T follicular helper cell (primary cell): ENCODE measurements at places on chromosomes 11 and 22.

DNA sequence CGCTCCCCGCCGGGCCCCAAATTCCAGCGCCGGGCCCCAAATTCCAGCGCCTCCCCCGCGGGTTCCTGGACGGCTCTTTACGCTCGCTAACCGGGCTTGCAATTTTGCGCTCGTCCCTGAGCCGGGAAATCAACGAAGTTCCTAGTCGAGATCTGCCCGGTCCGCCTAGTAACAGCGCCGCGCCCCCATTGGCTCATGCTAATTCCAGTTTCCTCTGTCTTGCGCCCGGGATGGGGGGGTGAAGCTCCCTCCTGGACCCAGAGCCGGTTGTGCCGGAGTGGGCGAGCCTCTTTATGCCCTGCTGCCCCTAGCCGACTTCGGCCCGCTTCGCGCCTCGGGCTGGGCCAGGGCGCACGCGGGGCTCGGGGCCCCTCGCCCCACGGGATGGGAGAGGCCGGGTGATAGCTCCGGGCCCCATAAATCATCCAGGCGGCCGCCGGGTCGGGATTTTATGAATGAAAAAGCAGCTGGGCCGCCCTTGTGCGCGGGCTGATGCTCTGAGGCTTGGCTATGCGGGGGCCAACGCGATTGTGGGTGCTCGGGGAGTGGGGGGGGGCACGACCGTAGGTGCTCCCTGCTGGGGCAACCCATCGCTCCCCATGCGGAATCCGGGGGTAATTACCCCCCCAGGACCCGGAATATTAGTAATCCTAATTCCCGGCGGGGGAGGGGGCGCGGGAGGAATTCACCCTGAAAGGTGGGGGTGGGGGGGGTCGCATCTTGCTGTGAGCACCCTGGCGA, 1.8 kb upstream of the CCND1 start:
- no peak for DNase-seq

GRCh38 chr11:72629266-72629665, 45.0 kb downstream of the PDE2A start:
- DNase-seq = no peak

GRCh38 chr11:96322775-96323641, 20.0 kb downstream of the MAML2 start:
- no peak for DNase-seq

DNA sequence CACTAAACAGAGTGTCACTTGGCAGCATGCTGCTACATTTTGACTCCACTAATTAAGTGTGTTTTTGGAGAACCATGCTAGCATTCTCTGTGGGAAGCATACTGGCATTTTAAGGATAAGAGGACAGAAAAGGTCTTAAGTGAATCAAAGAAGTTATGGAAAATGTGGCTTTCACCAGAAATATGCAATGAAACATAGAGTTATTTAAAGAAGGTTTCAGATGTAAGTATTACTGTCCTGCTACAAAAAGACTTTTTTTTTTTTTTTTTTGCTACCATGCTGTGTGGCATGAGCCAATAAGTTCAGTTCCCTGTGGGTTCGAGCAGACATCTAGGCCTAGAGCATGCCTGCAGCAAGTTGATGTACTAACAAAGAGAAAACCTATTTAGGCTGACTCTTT, 187.6 kb downstream of the MSANTD4 start:
- no peak for DNase-seq

DNA sequence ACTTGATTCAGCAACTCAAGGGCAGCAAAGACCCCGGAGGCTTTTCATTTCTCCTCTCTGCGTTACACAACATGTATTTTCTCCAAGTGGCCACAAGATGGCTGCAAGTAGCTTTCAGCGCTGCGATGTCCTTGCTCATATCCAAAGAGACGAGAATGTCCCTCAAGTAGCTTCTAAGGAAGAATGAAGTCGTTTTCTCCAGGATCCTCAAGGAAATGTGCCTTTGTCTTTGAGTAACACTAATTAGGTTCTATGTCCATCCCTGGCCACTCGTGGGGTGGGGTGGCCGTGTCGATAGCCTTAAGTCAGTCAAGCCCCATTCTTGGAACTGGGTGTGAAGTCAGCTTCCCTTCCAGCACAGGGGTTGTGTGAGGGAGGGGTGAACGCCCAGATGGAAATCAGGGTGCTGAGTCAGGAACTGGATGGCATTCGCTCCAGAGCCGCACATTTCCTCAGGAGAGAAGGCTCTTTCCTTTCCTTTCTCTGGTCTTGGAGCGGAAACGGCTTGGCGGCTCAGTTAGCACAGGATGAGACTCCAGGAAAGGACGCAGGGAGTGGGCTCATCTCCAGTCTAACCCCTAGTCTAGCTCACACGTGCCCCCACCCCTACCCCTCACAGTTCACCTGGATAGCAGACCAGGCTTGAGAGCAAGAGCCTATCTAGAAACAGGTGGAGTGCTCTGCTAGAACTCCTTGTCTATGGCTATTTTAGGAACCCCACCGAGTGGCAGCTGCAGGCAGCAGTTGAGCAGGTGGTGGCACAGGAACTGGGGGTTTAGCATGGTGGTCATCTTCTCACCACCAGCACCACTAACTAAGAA, 44.3 kb downstream of the NNMT start:
- DNase-seq = peak; percentile 6

- DNase-seq = no peak
Measured at GRCh38 chr11:46520971-46521745, 72.7 kb downstream of the AMBRA1 start.

DNA sequence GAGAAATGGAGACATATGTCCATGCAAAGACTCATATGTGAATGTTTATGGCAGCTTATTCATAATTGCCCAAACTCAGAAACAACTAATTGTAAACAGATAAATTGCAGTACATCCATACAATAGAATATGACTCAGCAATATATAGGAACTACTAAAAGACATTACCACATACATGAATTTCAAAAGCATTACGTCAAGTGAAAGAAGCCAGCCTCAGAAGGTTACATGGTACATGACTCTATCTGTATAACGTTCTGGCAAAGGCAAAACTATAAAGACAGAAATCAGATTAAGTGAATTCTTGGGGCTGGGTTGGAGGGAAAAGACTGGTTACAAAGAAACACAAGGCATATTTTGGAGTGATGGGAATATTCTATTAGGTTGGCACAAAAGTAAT, 7.2 kb downstream of the KCTD21 start:
- DNase-seq = no peak

DNA sequence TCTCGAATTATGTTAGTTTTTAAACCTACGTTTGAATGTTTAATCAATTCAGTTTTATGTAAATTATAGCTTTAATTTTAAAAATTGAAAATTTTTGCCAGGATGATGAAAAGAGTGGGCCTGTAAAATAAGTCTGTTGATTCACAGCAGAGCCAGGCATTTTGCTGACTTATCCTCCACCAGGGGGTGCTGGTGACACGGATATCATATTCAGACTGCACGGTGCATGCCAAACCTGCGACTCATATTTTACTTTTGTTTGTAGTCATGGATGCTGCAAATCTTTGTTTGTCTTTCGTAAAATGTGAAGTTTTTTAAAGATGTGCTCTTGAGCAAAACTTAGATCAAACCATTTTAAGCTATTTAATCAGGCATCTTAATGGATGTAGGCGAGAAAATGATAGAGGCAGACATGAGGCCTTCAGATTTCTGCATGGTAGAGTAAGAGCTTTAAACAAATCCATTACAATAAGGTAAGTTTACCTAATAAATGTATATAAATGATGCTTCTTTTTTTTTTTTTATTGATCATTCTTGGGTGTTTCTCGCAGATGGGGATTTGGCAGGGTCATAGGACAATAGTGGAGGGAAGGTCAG, 3.6 kb upstream of the OR8B3 start:
- peak; percentile 17 for DNase-seq

GRCh38 chr22:37696657-37697537, at the start of gene TRIOBP:
Gene TRIOBP, plus strand, starts transcription at chr22:37697048. Its CDS starts 4,318 bp downstream, at chr22:37701366.
- peak; percentile 77 for DNase-seq

- DNase-seq = no peak
Measured at GRCh38 chr11:114398303-114398920, 1.9 kb downstream of the C11orf71 start.

DNA sequence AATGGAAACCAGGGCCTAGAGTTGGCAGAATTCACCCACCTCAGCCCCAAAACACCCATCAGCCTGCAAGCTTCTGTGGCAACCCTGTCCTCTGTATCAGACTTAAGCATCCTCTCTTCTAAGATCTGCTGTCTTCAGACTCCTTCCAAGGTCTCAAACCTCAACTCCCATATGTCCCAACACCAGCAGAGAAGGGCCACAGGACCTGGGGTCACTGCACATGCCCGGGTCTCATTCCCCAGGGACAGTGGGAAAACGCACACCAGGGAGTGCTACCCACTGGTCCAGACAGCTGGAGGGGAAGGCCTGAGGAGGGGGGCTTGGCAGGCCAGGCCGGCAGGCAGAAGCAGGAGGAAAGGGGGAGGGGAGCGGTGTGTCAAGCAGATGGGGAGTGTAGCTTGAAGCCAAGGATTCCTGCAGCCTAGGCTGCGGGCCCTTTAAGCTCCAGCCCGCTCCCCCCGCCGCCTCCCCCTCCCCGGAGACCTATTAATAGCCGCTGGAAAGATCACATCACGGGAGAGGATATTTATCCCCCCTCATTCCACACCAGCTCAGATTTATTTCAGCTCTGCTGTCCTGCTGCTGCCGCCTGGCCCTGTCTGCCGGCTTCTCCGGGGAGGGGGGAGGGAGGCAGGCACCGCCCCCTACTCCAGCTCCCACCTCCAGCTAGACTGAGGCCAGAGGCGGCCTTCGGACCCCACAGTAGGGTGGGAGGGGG, 16.7 kb downstream of the BCL9L start:
- no peak for DNase-seq

GRCh38 chr11:12529041-12529440, 145.2 kb upstream of the TEAD1 start:
- no peak for DNase-seq

DNA sequence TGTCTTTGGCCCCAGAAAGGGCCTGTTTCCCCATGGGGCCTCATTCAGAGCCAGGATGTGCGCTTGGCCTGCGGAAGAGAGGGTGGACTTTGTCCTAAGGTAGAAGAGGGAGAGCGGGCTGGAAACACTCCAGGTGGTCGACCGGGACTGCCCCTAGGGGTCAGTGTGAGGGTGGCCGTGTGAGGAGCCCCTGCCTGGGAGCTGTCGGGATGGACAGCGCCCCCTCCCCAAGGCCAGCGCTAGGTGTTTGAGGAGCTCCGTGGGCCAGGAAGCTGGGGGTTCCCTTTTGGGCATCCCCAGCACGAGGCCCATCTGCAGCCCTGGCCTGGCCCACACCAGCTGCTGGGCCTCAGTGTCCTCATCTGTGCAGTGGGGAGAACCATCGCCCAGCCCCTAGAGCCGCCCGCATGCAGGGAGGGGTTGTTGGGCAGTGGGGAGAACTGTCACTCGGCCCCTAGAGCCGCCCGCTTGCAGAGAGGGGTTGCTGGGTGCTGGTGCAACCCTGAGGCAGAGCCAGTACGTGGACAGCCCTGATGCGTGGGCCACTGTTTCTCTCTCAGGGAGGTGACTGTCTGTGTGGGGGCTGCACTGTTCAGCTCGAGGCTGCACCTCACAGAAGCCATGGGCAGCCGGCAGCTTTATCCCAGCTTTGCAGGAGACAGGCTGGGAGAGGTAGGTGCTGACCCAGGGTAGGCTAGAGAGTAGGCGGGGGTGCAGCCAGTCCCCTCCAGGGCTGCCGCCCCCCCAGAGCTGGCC, 1319.9 kb downstream of the BRD1 start:
- DNase-seq = no peak

- no peak for DNase-seq
Measured at GRCh38 chr11:116070520-116070919, 566.3 kb upstream of the CADM1 start.

- no peak for DNase-seq
Measured at GRCh38 chr11:1565173-1565903, 6.7 kb downstream of the DUSP8 start.

- DNase-seq = no peak
Measured at GRCh38 chr11:120746376-120746775, 234.8 kb downstream of the GRIK4 start.

- no peak for DNase-seq
Measured at GRCh38 chr22:38831166-38831945, 12.5 kb downstream of the NPTXR start.

DNA sequence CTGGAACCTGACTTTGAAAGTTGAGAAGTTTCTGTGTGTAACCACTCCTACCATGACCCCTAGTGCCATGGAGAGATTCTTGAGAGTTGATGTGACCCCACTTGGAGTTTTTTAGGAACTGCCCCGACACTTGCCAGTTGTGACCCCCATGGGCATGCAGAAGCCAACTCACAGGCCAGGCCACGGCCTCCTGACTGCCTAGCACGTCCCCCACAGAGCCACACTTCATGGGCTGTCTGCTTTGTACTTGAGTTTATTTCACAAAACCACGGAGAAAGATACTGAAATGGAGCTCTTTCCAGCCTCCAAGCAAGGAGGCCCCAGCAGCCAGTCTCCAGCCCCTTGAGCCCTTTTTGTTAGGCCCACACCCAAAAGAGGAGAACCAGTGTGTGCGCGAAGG, 8.4 kb downstream of the CYB5R2 start:
- no peak for DNase-seq

- DNase-seq = no peak
Measured at GRCh38 chr11:109788948-109789490, 304.2 kb upstream of the ZC3H12C start.

GRCh38 chr11:57083641-57084385, 95.1 kb downstream of the OR5AK2 start:
- no peak for DNase-seq

GRCh38 chr11:59212744-59213631, at the start of gene MPEG1:
Gene MPEG1, minus strand, starts transcription at chr11:59212927. Its CDS starts 62 bp downstream, at chr11:59212865.
- no peak for DNase-seq

DNA sequence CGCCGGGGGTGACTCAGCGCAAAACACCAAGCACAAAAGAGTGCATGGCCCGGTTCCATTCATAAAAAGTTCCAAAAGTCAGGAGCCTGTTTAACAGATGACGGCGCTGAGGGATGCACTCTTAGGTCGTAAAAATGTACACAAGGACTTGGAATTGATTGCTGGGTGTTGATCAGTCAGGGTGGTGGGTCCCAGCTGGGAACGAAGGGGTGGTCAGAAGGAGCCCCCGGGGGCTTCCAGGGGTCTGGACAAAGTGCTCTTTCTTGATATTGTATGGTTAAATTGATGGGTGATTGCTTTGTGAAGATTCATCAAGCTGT, 20.7 kb downstream of the IFITM10 start:
- no peak for DNase-seq
